Tibial artery (tissue), 4 donors: ENCODE measurements at places on chromosomes 11 and 22.
A peak's percentile ranks its signal among the peaks of the same experiment; 100 is the strongest.

DNA sequence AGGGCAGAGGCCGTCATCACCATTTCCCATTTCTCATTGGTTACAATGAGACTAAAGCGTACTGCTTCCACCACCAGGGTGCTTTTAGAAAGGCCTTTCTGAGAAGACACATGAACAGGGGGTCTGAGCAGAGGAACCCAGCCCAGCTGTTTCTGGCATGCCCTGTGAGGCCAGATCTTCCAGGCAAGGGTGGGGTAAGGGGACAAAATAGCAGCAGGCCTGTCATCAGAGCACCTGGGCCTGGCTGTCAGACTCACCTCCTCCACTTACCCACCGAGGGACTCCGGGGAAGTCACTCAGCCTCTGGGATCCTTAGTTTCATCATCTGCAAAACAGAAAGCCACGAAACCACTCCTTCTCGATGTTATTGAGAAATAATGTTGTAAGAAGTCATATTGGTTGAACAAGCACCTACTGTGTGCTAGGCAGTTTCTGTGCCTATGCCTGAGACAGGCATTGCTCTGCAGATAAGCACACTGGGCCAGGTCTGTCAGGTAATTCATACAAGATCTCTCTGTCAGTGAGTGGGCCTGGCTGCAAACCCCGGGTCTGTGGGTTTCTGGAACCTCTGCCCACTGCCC, 8.8 kb upstream of the WNT11 start:
- no peak for DNase-seq

- no peak for DNase-seq
Observed at GRCh38 chr11:112128483-112129121, 35.3 kb downstream of the IL18 start.

- DNase-seq: no peak
Observed at GRCh38 chr11:118004543-118005223, 18.5 kb downstream of the IL10RA start.

GRCh38 chr11:8019314-8020243, 32.4 kb downstream of the EIF3F start:
- no peak for DNase-seq

DNA sequence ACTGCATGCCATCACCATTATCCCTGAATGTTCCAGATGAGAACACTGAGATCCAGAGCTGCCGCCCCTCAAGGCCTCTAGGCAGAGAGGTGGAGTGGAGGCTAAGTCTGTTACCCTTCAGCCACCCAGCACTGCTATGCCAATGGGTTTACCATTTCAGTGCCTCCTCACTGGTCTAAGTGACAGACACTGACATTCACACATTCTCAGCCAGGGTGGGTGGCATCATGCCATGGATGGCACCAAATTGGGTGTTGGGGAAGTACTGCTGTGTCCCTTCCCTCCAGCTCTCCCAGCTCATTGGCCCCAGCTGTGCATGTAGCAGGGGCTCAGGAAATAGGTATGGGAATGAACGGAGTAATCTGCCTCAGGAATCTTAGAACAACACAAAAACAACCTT, 96.8 kb upstream of the PLET1 start:
- DNase-seq: no peak

DNA sequence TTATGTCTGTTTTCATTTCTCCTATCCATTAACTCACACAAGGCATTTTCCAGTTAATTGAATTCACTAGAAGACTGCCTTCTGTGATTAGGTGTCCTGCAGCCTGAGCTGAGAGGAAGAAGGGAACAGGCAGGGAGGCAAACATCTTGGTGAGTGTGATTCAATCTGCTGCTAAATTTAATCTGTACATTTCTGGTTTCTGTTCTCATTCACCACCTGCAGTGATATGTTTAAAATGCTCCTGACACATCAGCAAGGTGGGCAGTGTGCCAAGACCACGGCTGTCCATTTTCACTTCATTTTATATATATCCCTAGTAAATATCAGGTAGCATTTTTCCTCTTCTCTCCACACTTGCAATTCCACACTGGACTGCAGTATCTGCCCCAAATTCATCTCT, 416.5 kb downstream of the TMEM135 start:
- no peak for DNase-seq

- no peak for DNase-seq
Observed at GRCh38 chr11:69050592-69051380, 2.1 kb downstream of the TPCN2 start.

- no peak for DNase-seq
Observed at GRCh38 chr11:47087801-47088200, 88.9 kb downstream of the ARFGAP2 start.

DNA sequence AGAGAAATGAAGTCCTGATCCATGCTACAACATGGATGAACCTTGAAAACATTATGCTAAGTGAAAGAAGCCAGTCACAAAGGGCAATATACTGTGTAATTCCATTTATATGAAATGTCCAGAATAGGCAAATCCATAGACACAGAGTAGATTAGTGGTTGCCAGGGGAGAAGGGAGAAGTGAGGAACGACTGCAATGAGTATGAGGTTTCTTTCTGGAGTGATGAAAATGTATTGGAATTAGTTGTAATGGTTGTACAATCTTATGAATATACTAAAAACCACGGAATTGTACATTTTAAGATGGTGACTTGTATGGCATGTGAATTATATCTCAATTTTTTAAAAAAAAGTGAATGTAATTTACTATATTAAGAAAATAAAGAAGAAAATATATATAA, 83.1 kb upstream of the GDPD4 start:
- DNase-seq: no peak

GRCh38 chr11:2099516-2100349, 39.5 kb downstream of the IGF2 start:
- DNase-seq: no peak

GRCh38 chr22:43179146-43179910, 7.6 kb downstream of the TTLL12 start:
- no peak for DNase-seq

- peak; percentile 17 for DNase-seq
Observed at GRCh38 chr22:46044621-46045458, 67.9 kb upstream of the WNT7B start.

GRCh38 chr11:126606484-126606883, 251.0 kb downstream of the ST3GAL4 start:
- no peak for DNase-seq

GRCh38 chr11:69129053-69129452, 26.7 kb upstream of the SMIM38 start:
- DNase-seq: no peak

DNA sequence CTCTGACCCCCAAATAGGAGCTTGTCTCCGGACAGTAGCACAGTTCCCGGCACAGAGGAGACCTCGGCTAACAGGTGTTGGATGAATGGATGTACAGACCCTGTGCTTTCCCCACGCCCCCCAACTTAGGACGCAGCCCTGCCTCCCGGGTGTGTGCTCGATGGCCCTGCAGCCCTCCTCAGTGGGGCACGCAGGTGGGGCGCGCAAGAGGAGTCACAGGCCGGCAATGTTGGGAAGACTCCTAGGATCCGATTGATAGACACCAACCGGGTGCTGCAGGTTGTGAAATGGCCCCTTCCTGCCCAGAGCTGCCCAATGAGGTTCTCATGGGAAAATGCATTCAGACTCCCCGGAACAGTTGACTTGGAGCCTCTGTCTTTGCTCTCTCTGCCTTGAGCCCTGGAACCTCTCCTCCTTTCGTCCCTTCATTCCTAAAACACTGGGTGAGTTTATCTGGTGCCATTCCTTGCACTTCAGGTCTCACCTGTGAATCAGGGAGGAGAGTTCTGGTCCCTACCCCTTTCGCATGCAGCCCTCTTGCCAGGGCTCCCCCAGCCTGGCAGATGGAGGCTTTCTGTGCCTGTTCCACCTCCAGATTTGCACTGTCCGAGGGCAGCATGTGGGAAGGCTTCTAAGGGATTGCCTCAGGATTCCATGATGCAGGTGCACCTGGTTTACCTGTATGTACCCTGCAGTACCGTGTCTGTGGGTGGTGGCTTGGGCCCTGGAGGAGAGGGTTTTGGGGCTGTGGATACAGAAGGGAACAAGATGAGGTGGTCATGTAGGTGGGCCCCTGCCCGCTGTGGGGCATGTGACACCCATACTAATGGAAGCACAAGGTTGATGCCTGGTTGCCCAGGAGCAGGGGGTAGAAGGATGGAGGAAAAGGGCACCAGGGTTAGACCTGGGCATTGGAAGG, 1.2 kb downstream of the MICALL1 start:
- DNase-seq: no peak

GRCh38 chr11:122600290-122600689, 55.2 kb upstream of the UBASH3B start:
- DNase-seq: no peak

DNA sequence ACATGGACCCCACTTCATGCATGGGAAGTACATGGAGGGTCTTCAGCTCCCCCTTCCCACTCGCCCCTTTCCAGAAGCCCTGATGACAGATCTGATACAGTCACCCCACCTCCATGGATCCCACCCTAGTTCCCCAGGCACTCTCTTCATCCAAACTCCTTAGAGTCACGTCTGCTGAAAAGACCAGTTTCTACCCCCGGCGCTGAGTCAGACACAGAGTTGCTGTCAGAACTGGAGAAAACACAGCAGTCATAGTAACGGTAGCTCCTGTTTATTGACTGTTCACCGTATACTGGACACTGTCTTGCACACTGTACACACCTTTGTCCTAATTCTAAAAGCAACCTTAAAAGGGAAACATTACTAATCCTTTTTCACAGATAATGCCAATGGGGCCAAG, 29.1 kb downstream of the DRD2 start:
- DNase-seq: no peak

GRCh38 chr22:23849009-23850006, 8.4 kb upstream of the SLC2A11 start:
- peak; percentile 90 for DNase-seq

GRCh38 chr11:77071671-77072605, 5.2 kb downstream of the CAPN5 start:
- DNase-seq: no peak
